ENCODE measurements at places on chromosomes 2 and 18. TPM values are rescaled to one million over a fixed set of nuclear protein-coding genes. Genes with fewer than 3 reads are reported as not detected.

RASGRP3 gene
- total RNA-seq, result 2.6 TPM

RBM43 gene
- total RNA-seq, result 3.5 TPM

- no peak overlapping the region for H3K4me3 ChIP-seq
- no peaks in the 10 kb centered on the region for H3K27me3 ChIP-seq
- no peak overlapping the region for H3K27ac ChIP-seq
- no peaks in the 10 kb centered on the region for H3K4me1 ChIP-seq
Observed at GRCh38 chr2:39304200-39304599, 60.4 kb upstream of the CDKL4 start.

- H3K4me1 ChIP-seq, result peaks cover 27% of the 10 kb centered on the region
- no peaks in the 10 kb centered on the region for H3K36me3 ChIP-seq
- peak; percentile 84 for DNase-seq
- no peaks in the 10 kb centered on the region for H3K27me3 ChIP-seq
Observed at GRCh38 chr2:23617167-23617810, 232.3 kb downstream of the KLHL29 start.

- no peak overlapping the region for H3K4me3 ChIP-seq
- no peak for DNase-seq
- H3K4me1 ChIP-seq, result no peaks in the 10 kb centered on the region
- H3K27me3 ChIP-seq, result no peaks in the 10 kb centered on the region
Observed at GRCh38 chr2:195450552-195451113, 206.4 kb upstream of the SLC39A10 start.

EDAR gene
- not detected for total RNA-seq

DNA sequence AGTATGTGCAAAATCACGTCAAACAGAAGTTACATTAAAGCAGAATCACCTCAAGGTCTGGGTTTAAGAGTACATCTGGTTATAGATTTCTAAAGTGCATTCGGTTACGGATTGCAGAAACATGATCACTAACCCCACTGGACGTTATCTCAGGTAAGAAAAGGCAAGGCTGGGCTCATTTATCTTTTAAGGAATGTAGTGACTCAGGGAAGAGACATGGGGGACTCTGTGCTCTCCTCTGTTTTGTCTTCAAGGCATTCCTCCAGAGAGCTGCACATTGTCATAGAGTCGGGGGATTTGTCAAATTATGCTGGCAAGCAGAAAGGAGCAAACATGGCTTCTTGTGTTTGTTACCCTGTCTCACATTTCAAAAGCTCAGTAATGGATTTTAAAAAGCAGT lies 14.3 kb downstream of the WDSUB1 start:
- H3K4me1 ChIP-seq, result no peaks in the 10 kb centered on the region
- H3K36me3 ChIP-seq, result no peaks in the 10 kb centered on the region
- no peaks in the 10 kb centered on the region for H3K27me3 ChIP-seq
- H3K27ac ChIP-seq, result no peak overlapping the region

GRCh38 chr2:160096409-160096808 lies 34.0 kb upstream of the PLA2R1 start:
- DNase-seq, result no peak
- H3K4me1 ChIP-seq, result no peaks in the 10 kb centered on the region
- H3K36me3 ChIP-seq, result no peaks in the 10 kb centered on the region
- H3K27me3 ChIP-seq, result no peaks in the 10 kb centered on the region
- no peak overlapping the region for H3K27ac ChIP-seq
- no peak overlapping the region for H3K4me3 ChIP-seq

GRCh38 chr2:70010576-70011111 lies 49.2 kb upstream of the ASPRV1 start:
- no peaks in the 10 kb centered on the region for H3K4me1 ChIP-seq
- no peak for DNase-seq
- no peak overlapping the region for H3K4me3 ChIP-seq
- H3K27ac ChIP-seq, result no peak overlapping the region
- H3K36me3 ChIP-seq, result no peaks in the 10 kb centered on the region
- H3K27me3 ChIP-seq, result no peaks in the 10 kb centered on the region

- H3K36me3 ChIP-seq, result no peaks in the 10 kb centered on the region
- no peaks in the 10 kb centered on the region for H3K4me1 ChIP-seq
- peak; percentile 23 for DNase-seq
- no peaks in the 10 kb centered on the region for H3K27me3 ChIP-seq
Observed at GRCh38 chr2:197309691-197310231, 819 bp downstream of the ANKRD44 start.
